ENCODE measurements at places on chromosomes 11 and 22.

GRCh38 chr11:111512296-111513239 lies at the start of gene BTG4:
Gene BTG4 (minus strand): TSS chr11:111512386. CDS start chr11:111498776, 13,610 bp downstream.
- DNase-seq, result no peak

DNA sequence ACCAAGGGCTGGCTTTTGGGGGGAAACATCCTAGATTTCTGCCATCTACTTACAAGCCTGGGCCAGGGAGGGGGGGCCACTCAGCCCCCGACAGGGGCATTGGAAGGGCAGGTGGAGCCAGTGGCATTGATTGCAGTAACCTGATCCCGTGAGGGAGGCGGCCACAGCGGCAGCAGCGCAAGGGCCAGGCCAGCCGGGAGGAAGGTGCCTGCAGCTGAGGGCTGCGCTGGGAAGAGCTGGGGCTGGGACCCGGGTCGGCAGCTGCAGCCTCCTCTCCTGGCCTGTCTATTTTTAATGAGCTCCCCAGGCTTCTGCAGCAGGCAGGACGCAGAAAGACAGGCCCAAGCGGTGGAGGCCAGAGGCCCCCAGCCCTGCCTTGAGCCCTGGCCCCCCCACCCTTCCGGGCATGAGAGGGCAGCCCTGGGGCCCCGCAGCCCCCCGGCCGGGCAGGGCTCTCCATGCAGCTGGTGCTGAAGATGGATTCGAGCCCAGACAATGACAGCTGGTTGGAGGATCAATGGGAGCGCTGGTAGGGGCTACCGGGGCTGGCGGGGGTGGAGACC lies 10.6 kb downstream of the FREY1 start:
- DNase-seq, result no peak

GRCh38 chr22:29635734-29636357 lies 32.4 kb downstream of the NF2 start:
- DNase-seq, result no peak

GRCh38 chr11:70908223-70908622 lies 344.2 kb downstream of the SHANK2 start:
- no peak for DNase-seq

DNA sequence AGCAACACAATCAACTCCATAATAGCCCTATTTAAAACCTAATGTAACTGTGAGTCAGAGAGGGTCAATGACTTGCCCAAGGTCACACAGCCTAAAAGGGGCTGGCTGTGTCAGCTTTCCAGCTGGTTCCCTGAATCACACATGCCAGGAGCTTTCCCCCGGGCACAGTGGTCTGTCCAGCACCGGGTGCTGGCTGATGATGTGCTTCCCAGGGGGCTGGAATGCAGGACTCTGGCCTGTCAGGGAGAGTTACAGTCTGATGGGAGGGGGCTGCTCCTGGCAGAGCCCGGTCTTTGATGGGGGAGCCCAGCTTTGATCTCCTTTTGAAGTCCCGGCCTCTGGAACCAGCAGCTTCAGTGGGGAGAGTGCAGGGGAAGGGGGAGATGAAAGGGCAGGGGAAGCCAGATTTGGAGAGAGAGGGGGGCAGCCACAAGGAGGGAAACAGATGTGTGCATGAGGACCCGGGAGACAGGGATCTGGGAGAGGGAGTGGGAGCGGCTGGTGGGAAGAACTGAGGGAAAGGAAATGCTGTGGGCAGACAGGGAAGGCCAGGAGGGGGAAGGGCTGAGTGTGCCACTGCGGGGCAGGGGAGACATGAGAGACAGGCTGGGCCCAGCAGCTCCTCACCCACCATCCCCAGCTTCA lies 102.7 kb downstream of the NECTIN1 start:
- no peak for DNase-seq

DNA sequence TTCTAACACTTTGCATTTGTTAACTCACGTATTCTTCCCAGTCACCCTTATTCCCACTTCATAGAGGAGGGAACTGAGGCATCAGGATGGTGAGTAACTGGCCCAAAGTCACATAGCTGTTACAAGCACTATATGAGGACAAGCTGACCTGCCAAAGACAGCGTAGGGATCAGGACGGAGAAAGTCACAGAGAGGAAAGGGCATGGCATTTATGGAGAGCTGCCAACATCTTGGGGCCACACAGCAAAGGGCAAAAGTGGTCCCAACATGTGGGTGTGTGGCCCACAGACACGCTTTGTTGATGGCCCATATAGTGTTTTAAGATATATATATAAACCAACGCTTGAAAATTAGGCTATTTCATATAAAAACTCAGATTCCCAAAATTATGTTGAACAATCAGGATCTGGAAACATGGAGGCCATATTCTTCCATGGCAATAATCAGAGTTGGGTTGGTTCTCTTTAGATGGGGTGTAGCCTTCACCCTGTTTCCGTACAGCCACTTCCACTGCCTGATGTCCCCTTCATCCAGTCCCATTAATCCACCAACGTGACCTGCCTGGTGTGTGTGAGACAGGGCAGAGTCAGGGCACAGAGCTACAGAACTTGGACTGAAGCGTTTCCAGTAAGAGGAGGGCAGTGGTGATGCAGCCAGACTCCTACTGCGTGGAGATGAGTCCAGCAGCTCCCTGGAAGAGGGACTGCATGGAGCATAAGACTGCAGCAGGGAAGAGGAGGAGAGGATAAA lies 39.9 kb upstream of the CD5 start:
- DNase-seq, result no peak

GRCh38 chr11:33646629-33647028 lies 54.0 kb downstream of the C11orf91 start:
- DNase-seq, result no peak

DNA sequence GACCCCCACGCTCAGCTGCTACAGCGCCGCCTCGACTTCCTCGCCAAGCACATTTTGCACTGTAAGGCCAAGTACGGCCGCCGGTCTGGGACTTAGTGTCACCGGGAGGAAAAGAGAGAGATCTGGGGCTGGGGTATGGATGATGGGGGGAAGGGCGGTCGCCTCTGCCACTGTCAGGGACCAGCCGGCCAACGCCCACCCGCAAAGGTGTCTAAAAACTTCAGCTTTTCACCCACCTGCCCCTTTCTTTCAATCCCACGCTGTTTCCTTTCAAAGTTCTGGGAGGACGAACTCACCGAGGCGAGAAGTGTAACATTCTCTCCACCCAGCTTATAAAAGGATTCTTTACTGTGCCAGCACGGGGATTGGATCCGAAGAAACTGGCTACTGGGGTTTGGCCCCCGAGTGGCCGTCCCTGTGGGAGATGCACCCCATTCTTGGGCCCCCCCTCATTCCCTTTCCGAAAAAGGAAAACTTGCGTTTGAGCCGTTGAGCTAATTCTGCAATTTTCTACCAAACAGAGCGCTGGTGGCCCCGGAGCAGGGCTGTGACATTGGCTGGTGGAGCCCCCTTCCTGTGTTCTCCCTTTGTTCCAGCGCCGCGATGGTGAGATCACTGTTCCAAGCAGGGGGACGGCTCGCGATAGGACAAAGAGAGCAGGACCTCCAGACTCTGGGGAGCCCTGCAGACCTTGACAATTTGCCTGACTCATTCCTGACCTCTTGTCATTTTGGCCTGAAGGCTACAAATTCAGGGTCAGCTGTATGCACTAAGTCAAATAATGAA lies 1.8 kb downstream of the FJX1 start:
- no peak for DNase-seq

GRCh38 chr22:29344137-29344536 lies 28.6 kb upstream of the RASL10A start:
- no peak for DNase-seq

DNA sequence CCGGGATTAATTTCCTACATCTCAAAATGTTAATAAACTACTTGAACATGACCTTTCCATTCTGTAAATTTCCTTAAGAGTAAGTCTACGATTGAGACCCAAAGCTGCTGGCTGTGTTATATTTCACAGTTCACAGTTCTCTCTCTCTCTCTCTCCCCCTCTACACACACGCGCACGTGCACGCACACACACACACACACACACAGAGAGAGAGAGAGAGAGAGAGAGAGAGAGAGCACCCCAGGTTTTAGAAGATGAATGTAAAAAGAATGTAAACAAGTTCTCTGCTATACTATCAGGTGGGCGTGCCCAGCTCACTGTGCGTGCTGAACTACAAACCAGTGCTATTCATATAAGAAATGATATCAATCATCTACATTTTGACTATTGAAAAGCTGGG lies 3.3 kb downstream of the BDNF start:
- no peak for DNase-seq

GRCh38 chr11:42043312-42043711 lies 583.9 kb upstream of the LRRC4C start:
- no peak for DNase-seq

GRCh38 chr11:8086571-8086970 lies 5.6 kb downstream of the TUB start:
- DNase-seq, result no peak

GRCh38 chr11:67288198-67288451 lies 978 bp upstream of the ANKRD13D start:
- DNase-seq, result no peak

DNA sequence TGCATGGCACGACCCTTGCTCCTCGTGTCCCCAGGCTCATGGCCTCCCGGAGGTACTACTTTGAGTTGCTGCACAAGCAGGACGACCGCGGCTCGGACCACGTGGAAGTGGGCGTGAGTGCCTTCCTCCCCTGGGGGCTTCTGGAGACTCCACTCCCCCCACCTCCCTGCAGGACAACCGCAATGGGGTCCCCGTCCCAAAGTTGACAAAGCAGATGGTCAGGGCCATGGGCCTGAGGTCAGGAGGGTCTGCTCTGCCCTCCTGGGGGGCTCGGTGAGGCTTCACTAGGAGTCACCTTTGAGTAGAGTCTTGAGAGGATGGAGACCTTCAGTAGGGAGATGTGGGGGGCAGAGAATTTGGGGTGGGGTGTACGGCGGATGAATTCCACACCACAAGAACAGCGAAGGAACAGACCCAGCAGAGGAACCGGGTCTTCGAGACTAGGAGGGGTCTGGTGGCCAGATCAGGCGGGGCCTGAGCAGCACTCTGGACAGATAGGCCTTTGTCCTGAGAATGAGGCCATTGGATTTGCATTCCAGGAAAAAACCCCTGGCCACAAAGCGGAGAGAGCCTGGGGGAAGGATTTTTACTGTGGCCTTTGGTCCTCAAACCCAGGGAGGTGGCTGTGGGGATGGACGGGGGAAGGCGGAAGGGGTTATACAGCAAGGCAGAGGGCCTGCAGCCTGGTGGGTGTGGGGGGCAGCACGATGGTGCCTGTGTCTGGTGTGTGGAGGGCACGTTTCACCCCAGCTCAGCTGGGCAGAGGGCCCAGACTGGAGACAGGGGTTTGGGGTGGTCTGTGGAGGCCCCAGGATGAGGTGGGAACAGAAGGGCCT lies 4.6 kb downstream of the B4GALNT4 start:
- DNase-seq, result peak; percentile 2

DNA sequence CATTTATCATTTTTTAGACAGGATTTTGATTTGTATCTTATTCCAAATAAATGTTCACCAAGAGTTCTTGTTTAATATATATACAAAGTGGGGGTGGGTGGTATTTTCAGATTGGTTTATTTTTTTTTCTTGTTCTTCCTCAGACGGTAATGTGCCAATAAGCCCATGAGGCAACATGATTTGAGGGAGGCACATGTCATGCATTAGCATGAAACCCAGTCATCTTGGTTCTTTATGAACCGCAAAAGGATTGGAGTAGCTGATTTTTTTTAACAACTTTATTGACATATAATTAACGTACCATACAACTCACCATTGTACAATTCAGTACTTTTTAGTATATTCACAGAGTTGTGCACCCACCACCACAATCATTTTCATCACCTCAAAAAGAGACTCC lies 2.7 kb downstream of the BCL2L13 start:
- DNase-seq, result no peak

- DNase-seq, result no peak
Measured at GRCh38 chr11:59680287-59681154, 11.7 kb upstream of the PATL1 start.

DNA sequence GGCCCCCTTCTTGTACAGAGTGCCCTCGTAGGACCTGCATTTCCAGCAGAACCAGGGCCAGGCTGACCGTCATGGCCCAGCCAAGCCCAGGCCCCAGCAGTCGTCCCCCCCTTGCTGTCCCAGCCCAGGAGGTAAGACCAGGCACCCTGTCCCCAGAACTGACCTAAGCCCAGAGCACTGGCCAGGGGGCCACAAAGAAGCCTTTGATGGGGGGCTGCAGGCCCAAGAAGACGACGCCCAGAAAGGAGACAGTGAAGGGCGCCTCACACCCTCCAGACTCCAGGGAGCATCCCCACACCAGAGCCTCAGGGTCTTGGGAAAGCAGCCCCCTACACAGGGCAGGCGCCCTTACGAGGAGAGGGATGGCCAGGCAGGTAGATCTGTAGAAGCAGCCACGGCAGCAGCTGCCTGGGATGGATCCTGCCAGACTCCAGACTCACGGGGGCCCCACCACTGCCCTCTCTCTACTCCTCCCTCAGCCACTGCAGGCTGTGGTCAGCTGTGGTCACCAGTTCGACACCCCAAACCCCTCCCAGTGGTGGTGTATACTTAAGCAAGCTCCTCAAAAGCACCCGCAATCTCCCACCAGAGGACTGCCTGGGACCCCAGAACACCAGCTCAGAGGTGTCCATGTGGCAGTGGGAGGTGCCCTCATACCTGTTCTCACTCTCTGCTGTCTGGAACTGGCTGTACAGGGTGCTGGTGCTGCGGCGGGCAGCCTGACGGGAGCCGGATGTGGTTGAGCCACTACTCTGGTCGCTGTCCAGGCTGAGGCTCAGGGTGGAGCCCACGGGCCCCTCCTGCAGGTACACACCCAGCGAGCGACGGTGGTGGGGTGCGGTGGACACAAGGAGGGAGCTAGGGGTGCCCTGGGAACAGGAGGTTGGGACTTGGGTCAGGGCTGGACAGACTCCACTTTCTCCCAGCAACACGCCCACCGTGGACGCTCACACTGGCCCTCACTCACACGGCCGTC lies 27.0 kb downstream of the SBF1 start:
- no peak for DNase-seq

DNA sequence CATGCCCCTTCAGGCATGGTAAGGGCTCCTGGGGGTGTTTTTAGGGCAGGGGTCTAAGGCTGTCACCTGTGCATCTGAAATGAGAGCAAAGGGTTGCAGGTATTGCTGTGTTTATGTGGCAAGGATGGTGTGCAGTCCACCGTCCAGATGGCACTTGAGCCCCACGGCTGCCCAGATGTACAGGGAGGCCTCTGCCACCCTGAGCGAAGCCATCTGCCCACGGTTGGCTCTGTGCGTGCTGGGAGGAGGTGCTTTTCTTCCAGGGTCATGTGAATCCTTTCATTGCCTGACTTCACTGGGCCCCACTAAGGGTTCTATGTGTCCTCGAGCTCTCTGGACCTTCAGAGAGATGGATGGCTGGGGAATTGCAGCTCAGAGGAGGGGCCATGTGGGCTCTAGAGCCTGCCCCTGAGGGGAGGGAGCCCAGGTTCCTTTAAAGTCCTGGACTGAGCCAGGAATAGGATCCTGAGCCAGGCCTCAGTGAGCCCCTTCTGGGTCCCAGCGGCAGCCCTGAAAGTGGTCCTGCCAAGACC lies 89.9 kb downstream of the CTTN start:
- DNase-seq, result no peak

DNA sequence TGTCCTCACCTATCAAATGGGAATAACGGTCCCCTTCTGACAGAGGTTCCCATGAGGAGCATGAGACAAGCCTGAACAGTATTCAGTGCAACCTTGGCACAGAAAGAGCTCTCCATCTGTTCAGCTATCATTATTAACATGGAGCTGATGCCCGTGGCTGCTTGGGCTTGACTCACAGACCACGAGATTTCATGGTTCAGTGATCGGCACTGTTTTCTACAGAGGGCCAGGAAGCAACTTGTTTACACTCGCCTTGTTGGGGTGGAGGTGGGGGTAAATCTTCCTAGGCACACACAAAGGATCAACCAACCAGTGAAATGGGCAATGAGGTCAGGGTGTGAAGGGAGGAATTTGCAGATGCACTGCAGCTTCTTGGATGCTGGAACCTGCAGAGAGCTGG lies 88.2 kb downstream of the CWC15 start:
- DNase-seq, result no peak

GRCh38 chr11:117314840-117315239 lies 1.2 kb downstream of the BACE1 start:
- DNase-seq, result no peak
